ENCODE measurements at places on chromosomes 11 and 22.

GRCh38 chr11:114616516-114616915 lies 20.9 kb upstream of the NXPE4 start:
- H3K36me3 ChIP-seq = no peaks in the 10 kb centered on the region
- no peaks in the 10 kb centered on the region for H3K27me3 ChIP-seq
- no peak overlapping the region for H3K27ac ChIP-seq
- DNase-seq = no peak

DNA sequence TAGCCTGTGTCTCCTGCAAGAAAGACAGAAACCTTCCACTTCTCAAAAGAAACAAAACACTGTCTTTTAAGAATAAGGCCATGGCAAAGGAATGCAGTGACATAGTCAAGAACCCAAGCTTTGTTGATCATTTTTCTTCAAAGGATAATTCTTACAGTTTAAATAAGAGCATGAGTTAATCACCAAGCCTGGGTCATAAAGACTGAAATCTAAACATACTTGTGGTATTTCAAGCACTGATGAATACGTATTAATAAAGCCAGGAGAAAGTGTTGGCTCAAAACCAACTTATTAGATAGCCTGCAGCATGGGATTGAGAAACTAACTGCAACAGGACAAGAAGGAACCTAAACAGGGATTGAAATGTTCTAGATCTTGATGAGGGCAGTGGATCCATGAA lies 143.3 kb upstream of the MTNR1B start:
- no peak for DNase-seq
- H3K36me3 ChIP-seq = no peaks in the 10 kb centered on the region
- H3K27me3 ChIP-seq = no peaks in the 10 kb centered on the region
- peaks cover 8% of the 10 kb centered on the region for H3K4me1 ChIP-seq
- no peak overlapping the region for H3K27ac ChIP-seq

GRCh38 chr11:59849129-59849528 lies 3.8 kb upstream of the CBLIF start:
- no peaks in the 10 kb centered on the region for H3K27me3 ChIP-seq
- H3K4me1 ChIP-seq = peaks cover 10% of the 10 kb centered on the region
- no peak overlapping the region for H3K4me3 ChIP-seq
- peak overlapping the region; percentile 48 for H3K27ac ChIP-seq
- H3K36me3 ChIP-seq = no peaks in the 10 kb centered on the region

DNA sequence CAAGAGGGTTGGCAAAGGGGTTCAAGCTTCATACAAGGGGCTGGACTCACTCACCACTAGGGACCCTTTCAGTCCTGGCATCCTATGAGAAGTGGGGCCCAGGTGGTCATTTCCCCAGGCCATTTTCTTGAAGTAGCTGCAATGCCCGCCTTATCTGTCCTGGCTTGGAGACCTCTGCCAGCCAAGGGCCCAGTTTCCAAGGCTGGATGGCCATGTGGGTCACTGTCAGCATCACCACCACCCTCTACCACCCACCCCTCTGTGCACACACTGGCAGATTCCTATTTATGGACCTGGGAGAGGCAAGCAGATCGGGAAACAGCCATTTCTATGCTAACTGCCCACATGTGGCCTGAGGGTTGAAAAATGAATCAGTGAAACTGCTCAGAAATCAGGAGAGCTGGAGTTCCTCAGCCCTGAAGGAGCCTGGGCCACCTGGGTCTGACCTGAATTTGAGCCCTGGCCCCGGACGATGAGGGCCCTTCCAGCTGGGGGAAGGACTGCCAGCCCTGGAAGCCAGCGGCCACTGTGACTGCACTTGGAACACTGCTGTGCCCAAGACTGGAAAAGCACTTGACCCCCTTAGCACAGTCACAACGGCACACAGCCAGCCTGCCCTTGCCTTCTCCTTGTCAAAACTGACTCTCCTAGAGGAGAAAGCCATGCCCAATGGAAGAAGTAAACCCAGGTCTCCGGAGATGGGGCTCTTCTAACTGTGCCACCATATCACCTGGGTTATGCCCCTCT lies 442.2 kb downstream of the BUD13 start:
- no peak overlapping the region for H3K4me3 ChIP-seq
- H3K27me3 ChIP-seq = no peaks in the 10 kb centered on the region
- H3K27ac ChIP-seq = no peak overlapping the region

DNA sequence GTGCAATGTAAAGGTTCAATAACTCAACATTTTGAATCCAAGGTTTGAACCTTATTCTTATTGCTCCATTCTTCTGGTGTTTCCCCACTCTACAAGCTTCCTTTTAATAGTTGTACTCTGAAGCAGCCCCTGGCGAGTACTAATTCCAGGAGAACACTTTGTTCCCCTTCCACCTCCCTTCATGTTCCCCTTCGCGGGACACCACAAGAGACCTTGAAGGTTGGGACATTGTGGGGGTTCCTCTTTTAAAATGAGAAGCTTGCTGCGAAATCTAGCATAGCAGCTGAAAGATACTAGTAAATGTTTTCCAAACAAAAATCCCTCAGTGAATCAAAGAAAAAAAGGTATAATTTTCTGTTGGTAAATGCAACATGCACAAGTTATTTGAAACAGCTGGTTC lies 626.3 kb upstream of the LRRC4C start:
- no peak overlapping the region for H3K27ac ChIP-seq
- H3K27me3 ChIP-seq = no peaks in the 10 kb centered on the region
- no peak overlapping the region for H3K4me3 ChIP-seq
- H3K4me1 ChIP-seq = no peaks in the 10 kb centered on the region

GRCh38 chr22:38706101-38706900 lies 557 bp downstream of the GTPBP1 start:
- H3K36me3 ChIP-seq = no peaks in the 10 kb centered on the region
- peak; percentile 62 for DNase-seq
- peak overlapping the region; percentile 23 for H3K4me3 ChIP-seq
- H3K4me1 ChIP-seq = peaks cover 22% of the 10 kb centered on the region
- H3K27me3 ChIP-seq = no peaks in the 10 kb centered on the region

GRCh38 chr22:39943953-39944872 lies 16.0 kb upstream of the TMA7B start:
- no peak overlapping the region for H3K27ac ChIP-seq
- H3K36me3 ChIP-seq = no peaks in the 10 kb centered on the region
- no peaks in the 10 kb centered on the region for H3K27me3 ChIP-seq
- no peak overlapping the region for H3K4me3 ChIP-seq

GRCh38 chr11:8006349-8006977 lies 19.3 kb downstream of the EIF3F start:
- H3K36me3 ChIP-seq = no peaks in the 10 kb centered on the region
- H3K4me3 ChIP-seq = no peak overlapping the region
- no peaks in the 10 kb centered on the region for H3K4me1 ChIP-seq
- DNase-seq = peak; percentile 83
- H3K27me3 ChIP-seq = peaks cover 3% of the 10 kb centered on the region
- H3K27ac ChIP-seq = no peak overlapping the region

DNA sequence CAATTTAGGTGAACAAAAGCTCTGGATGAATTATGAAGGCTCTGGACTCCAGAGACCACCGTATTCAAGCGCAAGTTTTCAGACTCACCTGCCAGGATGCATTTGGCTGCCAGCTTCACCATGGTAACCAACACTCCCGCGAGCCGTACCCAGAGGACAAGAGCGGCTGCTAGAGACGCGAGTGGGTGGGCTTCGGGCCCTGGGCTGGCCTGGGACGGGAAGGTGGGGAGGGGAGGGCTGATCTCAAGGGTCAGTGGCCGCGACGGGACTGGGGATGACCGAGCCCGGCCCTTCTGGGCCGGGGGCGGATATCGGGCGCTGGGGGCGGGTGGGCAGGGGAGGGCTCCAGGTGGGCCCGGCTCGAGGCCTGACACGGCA lies 344 bp downstream of the IFT27 start:
- H3K27me3 ChIP-seq = no peaks in the 10 kb centered on the region
- peaks cover 7% of the 10 kb centered on the region for H3K4me1 ChIP-seq
- H3K36me3 ChIP-seq = no peaks in the 10 kb centered on the region
- H3K27ac ChIP-seq = peak overlapping the region; percentile 2

DNA sequence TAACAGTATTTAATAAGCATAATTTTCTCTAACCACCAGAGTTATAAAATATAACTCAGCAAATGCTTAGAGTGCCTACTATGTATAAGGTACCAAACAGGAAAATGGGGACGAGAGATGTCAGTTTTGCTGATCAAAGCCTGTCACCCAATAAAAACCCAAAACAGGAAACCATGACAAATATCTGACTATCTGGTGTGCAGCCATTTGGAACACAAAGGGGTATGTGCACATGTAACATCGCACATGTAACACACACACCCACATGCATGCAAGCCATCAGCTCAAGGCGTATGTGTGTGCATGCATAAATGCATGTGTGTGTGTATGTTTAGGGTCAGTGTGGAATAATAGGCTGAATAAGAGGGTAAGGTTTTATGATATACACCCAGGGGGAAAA lies 64.2 kb downstream of the PRR5L start:
- H3K4me1 ChIP-seq = peaks cover 23% of the 10 kb centered on the region
- H3K36me3 ChIP-seq = no peaks in the 10 kb centered on the region
- H3K27ac ChIP-seq = no peak overlapping the region
- no peak for DNase-seq
- no peak overlapping the region for H3K4me3 ChIP-seq

- H3K27ac ChIP-seq = no peak overlapping the region
- H3K36me3 ChIP-seq = no peaks in the 10 kb centered on the region
- DNase-seq = no peak
- no peaks in the 10 kb centered on the region for H3K27me3 ChIP-seq
- H3K4me3 ChIP-seq = no peak overlapping the region
Measured at GRCh38 chr11:103125462-103125861, 16.2 kb downstream of the DYNC2H1 start.

GRCh38 chr22:44891293-44891747 lies 118.5 kb downstream of the PHF21B start:
- no peaks in the 10 kb centered on the region for H3K4me1 ChIP-seq
- H3K4me3 ChIP-seq = no peak overlapping the region
- no peaks in the 10 kb centered on the region for H3K27me3 ChIP-seq

- no peak overlapping the region for H3K4me3 ChIP-seq
- DNase-seq = peak; percentile 64
Measured at GRCh38 chr11:82701847-82702520, 31.7 kb downstream of the FAM181B start.

DNA sequence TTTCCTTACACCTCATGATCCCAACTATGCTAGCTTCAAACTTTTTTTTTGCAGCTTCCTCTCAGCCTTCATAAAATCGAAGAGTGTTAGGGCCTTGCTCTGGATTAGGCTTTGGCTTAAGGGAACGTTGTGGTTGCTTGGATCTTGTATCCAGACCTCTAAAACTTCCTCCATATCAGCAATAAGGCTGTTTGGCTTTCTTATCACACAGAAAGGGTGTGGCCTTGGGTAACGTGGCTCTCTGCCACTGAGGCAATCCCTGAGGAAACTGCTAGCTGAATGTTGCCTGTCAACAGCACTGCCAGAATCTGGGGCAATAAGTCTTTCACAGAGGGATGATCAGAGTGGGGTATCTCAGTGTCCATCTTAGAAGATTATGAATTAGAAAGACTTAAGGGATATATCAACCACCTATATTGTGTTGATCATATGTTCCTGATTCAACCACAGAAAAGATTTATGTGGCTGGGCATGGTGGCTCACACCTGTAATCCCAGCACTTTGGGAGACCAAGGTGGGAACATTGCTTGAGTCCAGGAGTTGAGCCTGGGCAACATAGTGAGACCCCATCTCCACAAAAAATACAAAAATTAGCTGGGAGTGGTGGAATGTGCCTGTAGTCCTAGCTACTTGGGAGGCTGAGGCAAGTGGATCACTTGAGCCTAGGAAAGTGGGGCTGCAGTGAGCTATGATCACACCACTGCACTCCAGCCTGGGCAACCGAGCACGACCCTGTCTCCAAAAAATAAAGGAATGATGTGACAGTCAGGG lies 12.5 kb upstream of the CUL5 start:
- no peak overlapping the region for H3K4me3 ChIP-seq
- no peaks in the 10 kb centered on the region for H3K4me1 ChIP-seq
- DNase-seq = peak; percentile 11
- no peaks in the 10 kb centered on the region for H3K36me3 ChIP-seq

GRCh38 chr11:88552379-88553062 lies 215.0 kb upstream of the CTSC start:
- H3K27me3 ChIP-seq = no peaks in the 10 kb centered on the region
- DNase-seq = peak; percentile 71
- H3K36me3 ChIP-seq = no peaks in the 10 kb centered on the region

GRCh38 chr11:133936136-133936535 lies 20.6 kb downstream of the IGSF9B start:
- no peaks in the 10 kb centered on the region for H3K36me3 ChIP-seq
- no peak overlapping the region for H3K27ac ChIP-seq
- no peaks in the 10 kb centered on the region for H3K4me1 ChIP-seq
- DNase-seq = no peak

DNA sequence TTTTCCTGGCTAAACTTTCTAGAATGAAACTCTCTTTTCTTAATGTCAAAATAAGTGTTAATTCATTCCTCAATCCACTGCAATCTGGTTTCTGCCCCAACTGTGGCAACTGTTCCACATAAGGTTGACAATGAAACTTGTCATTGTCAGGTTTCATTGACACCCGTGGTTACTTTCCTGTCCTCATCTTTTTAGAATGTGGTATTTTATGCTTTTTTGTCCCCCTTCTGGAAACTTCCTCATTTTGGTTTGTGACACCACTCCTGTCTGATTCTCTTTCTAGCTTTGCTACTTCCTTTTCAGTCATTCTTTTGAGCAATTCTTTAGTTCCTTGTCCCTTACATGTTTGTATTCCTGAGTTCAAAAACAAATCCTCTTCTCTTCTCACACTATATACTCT lies 7.5 kb upstream of the PDE3B start:
- H3K36me3 ChIP-seq = no peaks in the 10 kb centered on the region
- peaks cover 12% of the 10 kb centered on the region for H3K4me1 ChIP-seq
- DNase-seq = no peak
- H3K27me3 ChIP-seq = no peaks in the 10 kb centered on the region
- H3K4me3 ChIP-seq = no peak overlapping the region

DNA sequence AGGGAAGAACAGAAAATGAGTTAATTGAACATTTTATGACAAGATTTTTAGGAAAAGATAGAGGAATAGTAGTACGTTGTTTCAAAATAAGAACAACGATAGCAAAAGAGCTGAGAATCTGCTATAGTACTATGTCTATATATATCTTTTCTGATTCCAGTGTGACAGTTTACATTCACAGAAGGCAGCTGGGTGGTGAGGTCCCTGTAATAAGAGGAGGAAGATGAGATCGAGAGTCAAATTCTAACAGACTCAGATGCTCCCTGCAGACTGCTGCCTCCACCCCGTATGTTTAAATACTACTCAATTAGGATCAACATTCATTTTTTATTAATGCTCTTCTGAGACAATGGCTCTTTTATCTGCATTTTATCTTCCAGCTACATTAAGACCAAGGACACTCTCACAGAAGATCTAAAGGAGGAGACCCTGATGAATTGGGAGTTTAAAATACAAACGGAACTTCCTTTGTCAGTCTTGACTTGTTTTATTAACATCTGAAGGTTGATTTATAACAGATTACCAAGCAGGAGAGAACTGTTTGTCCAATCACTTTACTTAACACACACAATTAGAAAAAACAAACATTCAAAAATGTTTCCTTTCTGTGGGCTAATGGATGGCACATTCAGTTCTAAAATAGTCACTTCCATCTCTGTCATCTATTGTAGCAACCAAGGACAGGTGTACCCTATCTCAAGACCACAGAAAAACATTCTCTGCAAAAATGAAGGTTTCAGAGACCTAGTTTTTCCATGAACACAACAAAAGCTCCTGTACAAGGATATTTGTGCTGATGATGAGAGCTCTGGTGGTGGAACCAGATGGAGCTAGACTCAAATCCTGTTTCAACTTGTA lies 240.2 kb downstream of the CADM1 start:
- H3K4me3 ChIP-seq = no peak overlapping the region
- no peak overlapping the region for H3K27ac ChIP-seq
- H3K4me1 ChIP-seq = no peaks in the 10 kb centered on the region
- H3K36me3 ChIP-seq = no peaks in the 10 kb centered on the region

Data from hepatocyte (in vitro differentiated cells).